ENCODE measurements at places on chromosomes 16 and 17.
A peak's percentile ranks its signal among the peaks of the same experiment; 100 is the strongest.

- DNase-seq: no peak
Observed at GRCh38 chr16:81678326-81679095, 100.6 kb upstream of the PLCG2 start.

- no peak for DNase-seq
Observed at GRCh38 chr16:86530251-86531190, 20.2 kb downstream of the FOXF1 start.

- no peak for DNase-seq
Observed at GRCh38 chr16:16190546-16190945, 32.7 kb downstream of the ABCC6 start.

DNA sequence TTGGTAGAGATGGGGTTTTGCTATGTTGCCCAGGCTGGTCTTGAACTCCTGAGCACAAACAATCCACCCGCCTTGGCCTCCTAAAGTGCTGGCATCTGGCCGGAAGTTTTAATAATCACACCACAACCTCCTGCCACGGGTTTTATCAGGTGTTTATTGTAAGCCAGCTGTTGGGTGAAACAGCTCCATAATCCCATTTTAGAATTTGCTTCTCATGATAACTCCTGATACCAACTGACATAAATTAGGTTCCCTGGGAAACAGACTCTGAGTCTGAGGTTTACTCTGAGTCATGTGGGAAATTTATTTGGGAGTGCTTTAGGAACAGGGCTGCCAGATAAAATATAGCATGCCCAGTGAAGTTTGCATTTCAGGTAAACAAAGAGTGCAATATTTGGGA lies 122.6 kb upstream of the MED13 start:
- DNase-seq: peak; percentile 42

DNA sequence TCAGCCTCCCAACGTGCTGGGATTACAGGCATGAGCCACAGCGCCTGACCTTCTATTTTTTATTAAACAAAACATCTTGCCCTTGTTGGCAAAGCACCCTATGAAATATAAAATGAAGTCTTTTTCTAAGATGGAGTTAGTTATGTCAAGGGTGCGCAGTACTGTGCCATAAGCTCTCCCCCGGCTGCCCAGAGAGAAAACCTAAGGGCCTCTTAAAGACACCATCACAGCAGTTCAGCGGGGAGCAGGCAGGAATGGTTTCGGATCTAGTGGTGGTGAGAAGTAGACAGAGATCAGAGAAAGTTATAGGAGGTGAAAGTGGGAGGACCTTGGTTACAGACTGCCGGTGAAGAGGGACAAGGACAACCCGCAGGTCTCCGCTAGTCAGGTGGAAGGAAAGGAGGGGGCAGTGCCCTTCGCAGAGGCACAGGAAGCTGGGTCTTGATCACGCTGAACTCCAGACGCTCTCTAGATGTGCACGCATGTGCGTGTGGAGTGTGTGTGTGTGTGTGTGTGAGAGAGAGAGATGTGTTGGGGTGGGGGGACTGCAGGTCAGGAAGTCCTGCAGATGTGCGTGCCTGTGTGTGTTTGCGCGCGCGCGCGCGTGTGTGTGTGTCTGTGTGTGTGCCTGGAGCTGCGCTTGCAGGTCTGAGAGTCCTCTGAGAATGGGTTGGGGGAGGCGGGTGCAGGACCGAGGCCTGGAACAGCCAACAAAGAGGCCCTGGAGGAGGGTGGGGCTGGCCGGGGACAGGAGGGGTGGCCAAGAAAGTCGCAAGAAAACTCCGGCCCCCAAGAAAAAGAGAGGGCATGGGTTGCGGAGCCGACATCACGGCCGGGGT lies 748 bp upstream of the CMTM3 start:
- DNase-seq: no peak

DNA sequence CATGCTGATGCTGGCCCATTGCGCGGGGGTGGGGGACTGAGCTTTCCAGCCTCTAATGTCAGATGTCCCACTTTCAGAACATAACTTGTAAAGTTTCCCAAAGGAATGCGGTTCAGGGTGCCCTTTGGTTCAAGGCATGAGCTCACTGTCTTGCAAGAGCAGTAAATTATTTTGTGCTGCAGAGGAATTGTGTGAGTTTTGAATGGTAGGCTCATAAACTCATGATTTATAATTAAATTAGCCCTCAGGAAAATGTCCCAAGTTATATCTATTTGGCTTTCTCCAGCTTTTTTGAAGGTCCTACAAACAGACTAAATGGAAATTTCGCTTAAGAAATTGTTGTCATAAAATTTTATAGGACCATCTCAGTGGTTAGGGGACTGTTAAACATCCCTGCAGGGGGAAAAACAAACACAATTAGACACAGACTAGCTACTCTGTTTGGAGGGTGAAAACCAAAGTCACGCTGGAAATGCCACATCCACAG lies 321.8 kb downstream of the HS3ST3B1 start:
- peak; percentile 32 for DNase-seq

GRCh38 chr16:20879175-20880040 lies 20.8 kb downstream of the DCUN1D3 start:
- DNase-seq: no peak

DNA sequence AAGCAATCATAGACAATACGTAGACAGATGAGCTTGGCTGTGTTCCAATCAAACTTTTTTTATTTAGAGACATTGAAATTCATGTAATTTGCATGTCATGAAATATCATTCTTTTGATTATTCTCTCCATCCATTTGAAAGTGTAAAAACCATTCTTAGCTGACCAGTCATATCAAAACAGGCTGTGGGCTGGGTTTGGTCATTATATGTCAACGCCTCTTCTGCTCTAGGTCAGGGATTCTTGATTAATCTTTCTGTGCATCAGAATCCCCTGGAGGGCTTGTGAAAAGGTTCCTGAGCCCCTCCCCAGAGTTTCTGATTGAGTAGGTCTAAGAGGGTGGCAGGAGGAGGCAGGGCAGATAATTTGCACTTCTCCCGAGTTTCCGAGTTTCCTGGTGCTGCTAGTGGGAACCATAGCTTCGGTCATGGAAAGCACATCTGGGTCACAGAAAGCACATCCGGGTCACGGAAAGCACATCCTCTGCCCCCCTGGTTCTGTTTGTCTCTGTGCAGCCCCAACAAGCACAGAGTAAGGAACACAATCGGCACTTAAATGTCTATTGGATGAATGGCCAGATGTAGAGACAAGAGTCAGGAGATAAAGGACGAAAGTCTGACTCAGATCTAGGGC lies 16.4 kb downstream of the PIMREG start:
- no peak for DNase-seq

DNA sequence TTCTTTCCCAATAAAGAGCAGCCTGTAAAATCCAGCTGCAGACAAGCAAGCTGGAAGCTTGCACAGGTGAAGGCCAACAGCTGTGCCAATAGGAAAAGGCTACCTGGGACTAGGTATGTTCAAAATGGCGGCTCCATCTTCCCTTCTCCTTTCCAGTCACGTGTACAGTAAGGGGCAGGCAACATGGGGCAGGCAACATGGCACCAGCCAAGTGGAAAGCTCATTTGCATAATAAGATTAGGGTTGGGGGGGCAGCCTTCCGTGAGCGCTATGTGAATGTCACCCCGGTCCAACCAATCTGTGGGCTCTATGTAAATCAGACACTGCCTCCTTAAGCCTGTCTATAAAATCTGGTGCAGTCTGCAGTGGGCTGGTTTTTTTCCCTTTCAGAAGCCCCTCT lies 31.3 kb downstream of the TVP23A start:
- DNase-seq: no peak

DNA sequence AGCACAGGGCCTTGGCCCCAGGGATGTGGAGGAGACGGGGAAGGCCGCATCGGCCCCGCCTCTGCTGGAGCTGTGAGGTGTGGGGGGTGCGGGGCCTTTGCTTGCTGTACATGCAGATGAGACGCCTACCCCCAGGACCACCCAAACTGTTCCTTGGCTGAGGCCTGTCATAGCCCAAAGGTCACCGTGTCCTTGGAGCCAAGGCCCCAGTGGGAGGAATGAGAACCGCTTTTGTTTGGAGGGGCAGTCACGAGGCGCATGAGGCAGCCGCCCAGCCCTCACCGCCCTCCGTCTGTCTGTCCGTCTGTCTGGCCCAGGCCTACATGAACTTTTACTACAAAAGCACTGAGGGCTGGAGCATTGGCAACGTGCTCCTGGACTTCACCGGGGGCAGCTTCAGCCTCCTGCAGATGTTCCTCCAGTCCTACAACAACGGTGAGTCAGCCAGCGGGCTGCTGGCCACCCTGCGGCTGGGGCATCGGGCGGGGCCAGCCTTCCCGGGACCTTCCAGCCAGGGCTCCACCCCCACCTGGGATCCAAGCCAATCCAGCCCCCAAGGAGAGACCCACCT lies 8.8 kb downstream of the TAX1BP3 start:
- DNase-seq: peak; percentile 85

GRCh38 chr16:8644211-8645140 lies 23.0 kb downstream of the METTL22 start:
- no peak for DNase-seq

DNA sequence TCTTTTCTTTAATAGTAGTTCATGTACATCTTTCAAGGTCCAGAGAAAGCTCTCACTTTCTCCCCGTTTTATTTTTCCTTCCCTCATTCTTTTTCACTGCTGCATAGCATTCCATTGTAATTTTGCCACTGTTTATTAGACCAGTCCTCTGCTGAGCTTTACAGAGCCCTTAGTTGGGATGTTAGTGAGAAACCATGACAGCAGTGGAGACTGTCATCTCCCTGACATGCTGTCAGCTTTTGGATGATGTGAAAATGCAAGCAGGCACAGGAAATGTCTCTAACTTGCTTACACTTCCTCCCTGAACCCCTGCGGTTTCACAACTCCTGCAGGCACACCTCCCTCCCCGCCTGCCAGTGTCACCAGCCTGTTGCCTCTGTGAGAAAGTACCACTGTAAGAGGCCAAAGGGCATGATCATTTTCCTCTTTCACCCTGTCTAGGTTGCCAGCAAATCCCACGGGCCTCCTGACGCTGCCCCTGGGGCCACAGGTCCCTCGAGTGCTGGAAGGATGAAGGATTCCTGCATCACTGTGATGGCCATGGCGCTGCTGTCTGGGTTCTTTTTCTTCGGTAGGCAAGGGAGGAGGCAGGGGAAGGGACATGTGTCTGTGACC lies at the start of gene ITGAL:
TSS of gene ITGAL (plus strand) at position 415 of the 615 bp plus-strand sequence. CDS start at position 511, 96 bp downstream.
- DNase-seq: no peak

- DNase-seq: no peak
Observed at GRCh38 chr17:80695979-80696378, 151.3 kb downstream of the RPTOR start.

- no peak for DNase-seq
Observed at GRCh38 chr17:67700725-67701119, 17.0 kb upstream of the NOL11 start.

- no peak for DNase-seq
Observed at GRCh38 chr17:67414559-67414958, 37.5 kb downstream of the PITPNC1 start.

GRCh38 chr17:50187751-50188530 lies 13.5 kb downstream of the COL1A1 start:
- no peak for DNase-seq

- no peak for DNase-seq
Observed at GRCh38 chr16:10368969-10369551, 16.8 kb upstream of the ATF7IP2 start.

- DNase-seq: peak; percentile 87
Observed at GRCh38 chr16:15502041-15502725, 67.8 kb downstream of the BMERB1 start.

DNA sequence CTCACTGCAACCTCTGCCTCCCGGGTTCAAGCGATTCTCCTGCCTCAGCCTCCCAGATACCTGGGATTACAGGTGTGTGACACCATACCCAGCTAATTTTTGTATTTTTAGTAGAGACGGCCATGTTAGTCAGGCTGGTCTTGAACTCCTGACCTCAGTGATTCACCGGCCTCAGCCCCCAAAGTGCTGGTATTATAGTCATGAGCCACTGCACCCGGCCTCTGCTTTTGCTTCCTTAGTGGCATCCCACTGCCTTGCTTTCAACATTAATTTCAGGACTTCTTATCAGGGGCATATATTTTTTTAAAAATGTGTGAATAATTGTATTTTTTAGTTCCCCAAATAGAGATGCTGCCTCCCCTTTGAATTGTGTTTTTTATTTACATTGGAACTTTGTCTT lies 98.8 kb downstream of the SYCE1L start:
- no peak for DNase-seq

GRCh38 chr16:88649195-88649923 lies 1.5 kb downstream of the CYBA start:
- DNase-seq: no peak

DNA sequence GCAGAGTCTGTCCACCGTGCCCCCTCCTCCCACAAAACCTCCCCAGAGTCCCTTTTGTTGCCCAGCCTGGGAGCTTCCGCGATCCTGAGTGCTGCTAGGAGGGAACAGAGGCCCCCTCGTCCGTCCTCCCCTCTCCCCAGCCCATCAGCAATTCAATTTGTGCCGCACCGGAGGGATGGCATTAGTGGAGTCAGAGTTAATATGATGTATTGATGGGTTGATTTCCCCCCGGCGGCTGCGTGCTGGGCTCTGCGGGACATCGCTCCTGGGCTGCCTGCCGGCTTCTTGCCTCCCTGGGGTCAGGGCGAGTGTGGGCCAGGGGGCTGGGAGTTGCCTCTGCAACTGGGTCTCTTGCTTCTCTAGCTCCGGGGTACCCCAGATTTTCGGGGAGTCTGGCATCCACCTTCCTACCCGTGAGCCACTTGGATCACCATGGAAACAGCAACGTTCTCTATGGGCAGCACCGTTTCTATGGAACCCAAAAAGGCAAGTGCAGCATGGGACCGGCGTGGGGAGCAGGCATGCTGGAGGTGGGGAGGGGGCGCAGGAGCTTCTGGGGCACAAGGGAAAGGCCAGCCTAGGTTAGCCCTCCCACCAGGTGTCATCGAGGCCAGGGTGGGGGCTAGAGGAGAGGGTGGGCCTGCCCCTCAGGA lies 42.9 kb downstream of the BAHCC1 start:
- DNase-seq: no peak

DNA sequence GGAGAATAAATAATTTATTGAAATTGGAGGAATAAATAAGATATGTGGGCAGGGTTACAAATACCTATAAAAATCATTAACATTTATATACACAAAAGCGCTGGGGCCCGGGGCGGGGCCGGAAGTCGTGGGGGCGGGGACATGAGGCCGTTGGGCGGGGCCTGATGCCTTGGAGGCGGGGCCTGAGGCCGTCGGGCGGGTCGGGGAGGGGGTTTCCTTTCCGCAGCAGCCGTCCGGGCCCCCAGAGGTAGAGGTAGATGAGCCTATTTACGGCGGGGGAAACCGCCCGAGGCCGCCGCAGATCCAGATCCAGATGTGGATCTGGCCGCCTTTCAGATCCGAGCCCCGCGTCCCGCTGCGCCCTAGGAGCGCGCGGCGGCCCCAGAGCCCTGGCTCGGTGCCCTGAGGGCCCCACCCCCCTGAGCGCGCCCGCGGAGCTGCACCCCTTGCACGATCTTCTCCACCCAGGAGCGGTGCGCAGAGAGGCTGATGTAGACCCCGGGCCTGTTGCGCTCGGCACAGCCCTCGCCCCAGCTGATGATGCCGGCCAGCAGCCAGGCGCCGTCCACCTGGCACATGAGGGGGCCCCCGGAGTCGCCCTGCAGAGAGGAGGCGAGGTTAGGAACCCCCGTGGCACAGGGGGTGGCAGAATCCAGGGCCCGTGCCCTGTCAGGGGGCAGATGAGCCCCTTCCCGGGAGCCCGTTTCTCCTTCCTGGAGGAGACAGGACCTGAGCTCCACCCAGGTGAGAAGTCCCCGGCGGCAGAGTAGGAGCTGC lies 5.1 kb downstream of the PRSS22 start:
- no peak for DNase-seq
